Activated CD4-positive, CD25-positive, alpha-beta regulatory T cell treated with anti-CD3 and anti-CD28 coated beads, Interleukin-2, amount 50 U/mL, for 24 hours (primary cell): ENCODE measurements at places on chromosomes 6 and 20.

DNA sequence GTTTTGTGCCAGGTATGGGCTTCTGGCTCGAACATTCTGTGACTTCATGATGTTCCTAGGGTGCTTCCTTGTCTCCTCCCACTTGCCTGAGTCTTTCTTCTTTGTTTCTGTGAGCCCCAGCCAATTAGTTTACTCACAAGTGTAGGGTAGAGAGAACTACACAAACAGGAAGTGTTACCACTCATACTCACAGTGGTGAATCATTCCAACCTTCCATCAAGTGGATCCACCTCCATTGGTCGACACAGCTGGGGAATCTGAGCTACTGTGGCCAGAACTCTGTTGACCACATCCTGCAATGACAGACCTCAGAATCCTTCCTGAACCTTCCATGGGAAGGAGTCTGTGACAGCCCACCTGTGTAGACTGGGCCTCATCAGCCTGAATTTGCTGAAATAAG is 76.8 kb downstream of the UNC5CL start:
- peak; percentile 49 for ATAC-seq

- ATAC-seq: no peak
Measured at GRCh38 chr6:88823998-88824397, 139.4 kb downstream of the RNGTT start.

DNA sequence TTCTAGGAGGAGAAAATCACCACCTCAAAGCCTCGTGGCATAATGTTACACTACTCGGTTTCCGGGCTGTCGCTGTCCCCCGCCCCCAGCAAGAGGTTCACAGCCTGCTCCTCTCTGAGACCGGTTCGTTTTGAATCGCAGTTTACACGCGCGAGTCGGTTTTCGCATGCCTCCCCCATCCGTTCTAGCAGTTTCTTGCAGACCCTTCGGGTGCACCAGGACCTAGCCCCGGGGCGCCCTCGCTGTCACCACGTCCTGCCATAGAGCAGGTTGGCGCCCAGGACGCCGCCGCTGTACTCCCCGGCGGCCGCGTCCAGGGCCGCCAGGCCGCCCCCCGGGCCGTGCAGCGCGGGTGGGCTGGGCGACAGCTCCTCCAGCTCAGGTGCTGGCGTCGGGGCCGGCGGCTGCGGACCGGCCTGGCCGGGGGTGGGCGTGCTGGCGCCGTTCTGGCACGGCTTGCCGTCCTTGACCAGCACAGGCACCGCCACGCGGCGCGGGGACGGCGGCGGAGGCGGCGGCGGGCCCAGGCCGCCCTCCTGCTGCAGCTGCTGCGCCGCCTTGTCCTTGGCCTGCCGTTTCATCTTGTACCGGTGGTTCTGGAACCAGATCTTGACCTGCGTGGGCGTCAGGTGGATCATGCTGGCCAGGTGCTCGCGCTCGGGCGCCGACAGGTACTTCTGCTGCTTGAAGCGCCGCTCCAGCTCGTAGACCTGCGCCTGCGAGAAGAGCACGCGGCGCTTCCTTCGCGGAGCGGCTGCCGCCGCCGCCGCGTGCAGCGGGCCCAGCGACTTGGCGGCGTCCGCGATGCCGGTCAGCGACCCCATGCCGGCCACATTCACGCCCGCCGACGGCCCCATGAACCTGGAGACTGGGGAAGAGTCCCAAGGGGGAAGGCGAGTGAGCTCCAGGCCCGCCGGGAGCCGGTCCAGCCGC is 1.4 kb downstream of the NKX2-4 start:
- ATAC-seq: peak; percentile 45

DNA sequence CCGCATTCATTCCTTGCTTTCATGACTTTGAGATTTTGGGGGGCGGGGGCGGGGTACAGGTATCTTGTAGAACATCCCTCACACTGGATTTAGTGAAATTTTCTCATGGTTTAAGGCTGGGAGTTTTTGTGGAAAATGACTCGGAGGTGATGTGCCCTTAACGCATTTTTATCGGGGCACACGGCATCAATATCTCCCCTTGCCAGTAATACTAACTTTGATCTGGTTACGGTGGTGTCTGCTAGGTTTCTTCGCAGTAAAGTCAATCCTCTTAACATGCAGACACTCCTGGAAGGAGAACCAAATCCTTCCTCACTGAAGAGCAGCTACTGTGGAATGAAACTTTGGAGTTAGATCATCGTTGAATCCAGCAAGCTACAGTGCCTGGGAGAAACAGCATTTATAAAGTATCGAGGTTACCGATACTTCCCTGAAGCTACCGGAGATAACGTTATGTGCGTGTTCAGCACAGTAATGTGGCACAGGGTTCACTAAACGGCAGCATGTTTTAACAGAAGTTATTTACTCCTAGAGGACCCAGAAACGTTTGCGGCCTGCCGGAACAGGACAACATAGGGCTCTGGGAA is 1.2 kb upstream of the DYNLRB1 start:
- ATAC-seq: no peak

GRCh38 chr6:97815301-97815812 is 532.3 kb upstream of the MMS22L start:
- ATAC-seq: no peak

DNA sequence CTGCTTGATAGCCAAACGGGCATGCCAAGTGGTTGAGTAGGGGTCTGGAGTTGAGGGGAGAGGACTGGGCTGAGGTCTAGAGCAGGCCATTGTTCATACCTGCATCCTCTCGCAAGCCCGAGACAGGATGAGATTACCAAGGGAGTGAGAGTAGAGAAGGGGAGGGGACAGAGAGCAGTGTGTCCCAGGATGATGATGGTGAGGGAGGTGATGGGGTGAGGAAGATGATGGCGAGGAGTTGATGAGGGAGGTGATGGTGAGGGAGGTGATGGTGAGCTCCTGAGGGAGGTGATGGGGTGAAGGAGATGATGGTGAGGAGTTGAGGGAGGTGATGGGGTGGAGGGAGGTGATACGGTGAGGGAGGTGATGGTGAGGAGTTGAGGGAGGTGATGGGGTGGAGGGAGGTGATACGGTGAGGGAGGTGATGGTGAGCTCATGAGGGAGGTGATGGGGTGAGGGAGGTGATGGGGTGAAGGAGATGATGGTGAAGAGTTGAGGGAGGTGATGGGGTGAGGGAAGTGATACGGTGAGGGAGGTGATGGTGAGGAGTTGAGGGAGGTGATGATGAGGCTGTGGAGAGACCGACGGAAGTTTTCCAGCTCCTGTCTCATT is 6.4 kb downstream of the TMEM181 start:
- no peak for ATAC-seq

- no peak for ATAC-seq
Measured at GRCh38 chr6:23045280-23045679, 475.9 kb downstream of the HDGFL1 start.

DNA sequence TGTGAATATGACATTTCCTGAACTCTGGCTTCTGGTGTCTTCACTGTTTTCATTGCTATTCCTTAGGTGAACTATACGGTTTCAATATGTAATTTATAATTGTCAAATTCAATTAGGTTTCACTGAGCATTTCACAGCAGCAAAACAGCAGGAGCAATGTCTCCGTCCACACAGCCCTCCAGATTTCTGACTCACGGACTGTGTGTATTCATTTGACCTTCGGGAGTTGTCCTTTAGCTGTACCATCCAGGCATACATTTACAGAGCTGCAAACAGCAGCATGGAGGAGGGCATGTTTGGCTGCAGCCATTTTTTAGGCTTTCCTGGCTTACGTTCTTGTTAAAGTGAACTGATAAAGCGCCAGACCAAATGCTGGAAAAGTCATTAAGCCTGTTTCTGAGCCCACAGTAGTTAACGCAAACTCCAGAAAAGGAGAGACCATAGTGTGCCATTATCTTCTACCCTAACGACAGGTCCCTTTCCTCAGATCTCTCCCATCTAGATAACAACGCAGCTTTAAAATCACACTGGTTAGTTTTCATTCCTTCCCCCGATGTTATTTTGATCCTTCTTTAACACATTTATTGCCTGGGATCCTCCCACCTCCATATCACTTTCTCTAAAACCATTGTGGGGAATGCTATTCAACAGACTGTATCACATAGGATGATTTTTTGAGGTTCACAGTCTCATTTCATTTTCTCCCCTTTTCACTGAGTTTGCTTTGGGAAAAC is 18.3 kb downstream of the FOXC1 start:
- ATAC-seq: no peak

DNA sequence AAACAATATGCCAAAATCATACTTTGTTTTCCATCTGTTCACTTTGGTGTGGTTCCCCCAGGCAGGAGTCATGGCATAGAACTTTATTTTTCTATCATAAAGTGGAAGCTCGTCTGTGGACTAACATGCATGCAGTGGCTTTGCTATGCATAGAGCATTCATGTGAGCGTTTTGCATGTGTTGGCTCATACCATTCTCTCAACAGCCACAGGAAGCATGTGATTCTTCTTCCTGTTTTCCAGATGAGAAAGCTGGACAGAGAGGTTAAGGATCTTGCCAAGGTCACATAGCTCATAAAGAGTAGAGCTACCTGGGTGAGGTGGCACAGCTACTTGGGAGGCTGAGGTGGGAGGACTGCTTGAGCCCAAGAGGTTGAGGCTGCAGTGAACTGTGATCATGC is 123.4 kb upstream of the HDGFL1 start:
- no peak for ATAC-seq

- ATAC-seq: no peak
Measured at GRCh38 chr6:142740449-142740848, 204.5 kb downstream of the HIVEP2 start.
